Stimulated activated CD8-positive, alpha-beta memory T cell treated with anti-CD3 and anti-CD28 coated beads, Interleukin-15, amount 100 ng/mL, for 1 hour (primary cell): ENCODE measurements at places on chromosomes 16 and 17.

- DNase-seq, result no peak
Measured at GRCh38 chr17:13996748-13997147, 72.6 kb upstream of the COX10 start.

GRCh38 chr17:4417129-4417667 is 16.5 kb upstream of the SPNS3 start:
- no peak for DNase-seq

GRCh38 chr16:10003486-10003885 is 178.7 kb downstream of the GRIN2A start:
- no peak for DNase-seq

- no peak for DNase-seq
Measured at GRCh38 chr17:17110520-17110919, 68.3 kb downstream of the MPRIP start.

DNA sequence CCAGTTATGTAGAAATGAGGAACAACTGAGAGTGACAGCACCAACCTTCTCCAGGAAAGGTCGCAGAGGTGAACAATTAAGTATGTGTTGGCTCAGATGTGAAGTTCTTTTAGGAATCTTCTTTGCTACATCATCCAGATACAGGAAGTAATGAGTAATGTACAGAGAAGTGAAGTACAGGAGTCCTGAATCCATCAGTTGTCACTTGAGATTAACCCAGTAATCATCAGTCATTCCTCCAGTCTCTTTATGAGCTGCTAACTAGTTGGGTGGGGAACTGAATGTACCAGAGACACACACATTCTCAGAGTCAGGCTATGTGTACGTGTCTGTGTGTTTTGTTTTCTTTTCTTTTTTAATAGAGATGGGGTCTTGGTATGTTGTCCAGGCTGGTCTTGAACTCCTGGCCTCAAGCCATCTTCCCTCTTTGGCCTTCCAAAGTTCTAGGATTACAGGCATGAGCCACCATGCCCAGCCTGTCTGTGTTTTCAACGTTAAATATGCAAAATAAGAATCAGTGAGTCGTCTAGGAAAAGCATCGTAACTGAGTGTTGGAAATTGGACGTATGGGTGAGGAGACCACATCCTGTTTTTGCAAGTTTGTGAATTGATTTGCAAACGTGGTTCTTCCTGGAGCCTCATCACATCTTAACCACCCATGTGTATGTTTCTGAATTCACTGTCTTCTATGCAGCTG is 19.9 kb downstream of the ZNF200 start:
- no peak for DNase-seq

DNA sequence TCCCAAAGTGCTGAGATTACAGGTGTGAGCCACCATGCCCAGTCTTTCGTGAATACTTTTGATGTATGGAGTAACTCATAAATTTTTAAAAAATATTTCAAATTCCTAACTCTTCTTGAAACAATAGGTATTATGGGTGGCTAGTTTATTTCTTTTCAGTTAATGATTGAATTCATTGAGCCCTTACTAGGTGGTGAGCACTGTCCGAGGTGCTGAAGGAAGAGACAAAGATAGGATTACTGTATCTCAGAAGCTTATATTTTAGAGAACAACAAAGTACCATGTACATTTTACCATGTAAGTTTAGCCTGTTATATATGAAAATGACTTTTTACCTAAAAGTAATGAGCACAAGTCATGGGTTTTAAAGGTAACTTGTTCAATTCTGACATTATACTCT is 418.3 kb downstream of the NPIPA7 start:
- no peak for DNase-seq

GRCh38 chr16:9365370-9365728 is 273.9 kb downstream of the HAPSTR1 start:
- no peak for DNase-seq

- no peak for DNase-seq
Measured at GRCh38 chr17:2405247-2405926, 4.5 kb upstream of the MNT start.

DNA sequence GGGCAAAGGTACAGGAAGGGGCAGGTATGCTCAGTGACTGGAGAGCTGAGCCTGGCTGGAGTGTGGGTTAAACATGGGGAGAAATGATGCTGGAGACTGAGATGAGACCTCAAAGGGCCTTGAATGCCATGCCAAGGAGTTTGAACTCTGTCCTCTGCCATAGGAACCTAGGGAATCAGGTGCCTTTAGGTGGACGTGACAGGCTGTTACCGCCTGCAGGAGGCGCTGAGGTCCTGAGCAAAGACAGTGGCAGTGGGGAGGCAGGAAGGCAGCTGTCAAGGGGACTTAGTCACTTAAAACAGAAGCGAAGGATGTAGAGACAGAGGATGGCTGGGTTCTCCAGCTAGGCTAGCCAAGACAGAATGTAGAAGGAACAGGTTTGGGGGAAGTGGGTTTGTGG is 9.1 kb downstream of the PSMB3 start:
- DNase-seq, result no peak

GRCh38 chr17:49218941-49219913 is 8.7 kb downstream of the ABI3 start:
- DNase-seq, result no peak

GRCh38 chr17:57665128-57665527 is 80.0 kb downstream of the CCDC182 start:
- no peak for DNase-seq

- no peak for DNase-seq
Measured at GRCh38 chr16:66617728-66618127, 13.2 kb downstream of the CMTM3 start.

DNA sequence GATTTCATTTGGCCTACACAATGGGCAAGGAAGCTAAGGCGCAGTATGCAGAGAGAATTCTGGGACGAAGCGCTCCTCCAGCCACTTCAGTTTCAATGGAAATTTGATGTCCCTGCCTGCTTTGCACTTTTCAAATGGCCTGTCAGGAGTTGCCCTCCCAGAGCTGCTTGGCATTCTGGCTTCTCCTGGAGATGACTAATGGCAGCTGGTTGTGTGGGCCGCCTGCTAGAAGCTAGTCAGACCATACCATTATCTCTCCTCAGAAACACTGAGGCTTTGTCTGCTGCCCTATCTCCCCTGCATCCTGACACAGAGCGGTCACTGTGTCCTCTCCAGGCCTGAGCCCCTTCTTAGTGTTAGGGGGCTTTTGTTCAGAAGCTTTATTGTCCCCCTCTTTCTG is 180.1 kb downstream of the SPECC1 start:
- DNase-seq, result no peak
